ENCODE measurements at places on chromosomes 2 and 18.

- no peak for DNase-seq
Observed at GRCh38 chr2:156619021-156619539, 182.9 kb downstream of the GPD2 start.

DNA sequence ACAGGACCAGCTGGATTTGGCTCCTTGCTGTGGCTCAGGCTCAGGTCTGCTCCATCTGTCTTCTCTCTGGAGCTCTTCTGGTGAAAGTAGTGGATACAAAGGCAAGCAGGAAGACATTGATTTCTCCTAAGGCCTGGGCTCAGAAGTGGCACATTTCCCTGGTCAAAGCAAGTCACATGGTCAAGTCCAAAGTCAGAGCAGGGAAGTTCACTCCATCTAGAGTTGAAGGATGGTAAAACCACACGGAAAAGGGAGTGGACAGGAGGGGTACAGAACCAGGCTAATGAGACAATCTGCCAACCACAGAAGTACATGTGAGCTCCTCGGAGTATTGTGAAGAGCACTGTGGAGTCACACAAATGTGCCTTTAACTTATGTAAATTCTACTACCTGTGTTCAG, 66.1 kb downstream of the MARCO start:
- no peak for DNase-seq

DNA sequence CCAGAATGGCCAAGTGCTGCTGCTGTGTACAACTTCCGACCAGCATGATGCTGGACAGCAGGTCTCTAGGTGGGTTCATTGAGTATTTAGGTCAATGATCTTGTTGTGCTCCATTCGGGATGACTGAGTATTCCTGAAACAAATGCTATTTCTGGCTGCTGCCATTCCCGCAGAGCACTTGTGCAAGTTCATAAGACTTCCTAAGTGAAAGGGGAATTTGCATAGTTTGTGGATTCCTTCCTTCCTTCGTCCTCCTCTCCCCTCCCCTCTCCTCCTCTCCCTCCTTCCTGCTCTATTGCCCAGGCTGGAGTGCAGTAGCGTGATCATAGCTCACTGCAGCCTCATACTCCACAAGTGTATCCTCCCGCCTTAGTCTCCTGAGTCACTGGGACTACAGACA, 40.4 kb downstream of the LDLRAD4 start:
- no peak for DNase-seq

GRCh38 chr2:196318517-196319377, 147.4 kb upstream of the STK17B start:
- no peak for DNase-seq

- DNase-seq, result no peak
Observed at GRCh38 chr2:235212501-235213158, 260.8 kb downstream of the SH3BP4 start.

- DNase-seq, result no peak
Observed at GRCh38 chr18:25230658-25231326, 121.2 kb downstream of the ZNF521 start.

GRCh38 chr18:49698525-49699025, 114.8 kb downstream of the ACAA2 start:
- no peak for DNase-seq

- DNase-seq, result no peak
Observed at GRCh38 chr2:17272652-17273525, 245.4 kb downstream of the RAD51AP2 start.

- no peak for DNase-seq
Observed at GRCh38 chr2:73970850-73971471, 13.7 kb upstream of the TET3 start.

GRCh38 chr2:48065096-48065495, 158.8 kb upstream of the FBXO11 start:
- no peak for DNase-seq

DNA sequence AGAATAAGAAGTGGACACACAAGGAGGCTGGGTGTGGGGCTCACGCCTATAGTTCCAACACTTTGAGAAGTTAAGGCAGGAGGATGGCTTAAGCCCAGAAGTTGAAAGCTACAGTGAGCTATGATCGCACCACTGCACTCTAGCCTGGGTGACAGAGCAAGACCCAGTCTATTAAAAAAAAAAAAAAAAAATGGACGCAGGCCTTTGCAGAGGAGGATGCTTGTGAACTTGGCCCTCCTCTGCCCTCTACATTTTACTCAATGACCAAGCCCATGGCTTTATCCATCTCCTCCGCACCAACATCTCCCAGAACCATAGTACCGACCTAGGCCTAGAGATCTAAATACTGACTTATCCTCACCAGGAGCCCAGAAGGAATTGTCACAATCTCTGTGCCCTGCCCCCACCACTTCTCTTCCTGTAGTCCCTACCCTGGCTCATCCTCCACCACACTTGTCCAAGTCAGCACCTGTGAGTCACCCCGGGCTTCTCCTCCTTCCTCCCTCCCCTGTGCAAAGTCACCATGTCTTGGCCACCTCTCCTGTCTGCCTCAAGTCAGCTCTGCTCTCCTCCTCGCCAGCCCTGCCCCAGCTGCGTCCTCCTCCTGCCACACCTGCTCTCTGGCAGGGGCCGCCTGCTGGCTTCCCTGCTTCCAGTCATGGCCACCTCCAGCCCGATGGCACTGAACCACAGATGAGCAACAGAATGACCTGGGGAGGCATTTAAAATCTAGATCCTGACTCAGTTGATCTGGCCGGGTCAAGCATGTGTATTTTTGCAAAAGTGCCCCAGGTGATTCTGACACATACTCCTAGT, 35.8 kb upstream of the ASPRV1 start:
- no peak for DNase-seq

All from T-helper 2 cell (primary cell).